ENCODE measurements at places on chromosomes 11 and 22. TPM values are rescaled to one million over a fixed set of nuclear protein-coding genes. Genes with fewer than 3 reads are reported as not detected.
A peak's percentile ranks its signal among the peaks of the same experiment; 100 is the strongest.

Gene ACTN3
- 0.22 TPM for polyA plus RNA-seq

Gene PIH1D2
- polyA plus RNA-seq = 1.6 TPM

Gene DDTL
- polyA plus RNA-seq = 11.2 TPM

GRCh38 chr11:110621826-110622225 lies 90.4 kb downstream of the ARHGAP20 start:
- H3K27me3 ChIP-seq = no peaks in the 10 kb centered on the region
- H3K4me3 ChIP-seq = no peak overlapping the region
- no peaks in the 10 kb centered on the region for H3K36me3 ChIP-seq
- H3K27ac ChIP-seq = no peak overlapping the region

GRCh38 chr11:32080361-32080980 lies 10.4 kb upstream of the RCN1 start:
- peaks cover 8% of the 10 kb centered on the region for H3K27me3 ChIP-seq
- no peak overlapping the region for H3K4me3 ChIP-seq
- H3K36me3 ChIP-seq = no peaks in the 10 kb centered on the region
- H3K4me1 ChIP-seq = no peaks in the 10 kb centered on the region
- DNase-seq = no peak

- no peaks in the 10 kb centered on the region for H3K27me3 ChIP-seq
- H3K36me3 ChIP-seq = peaks cover 62% of the 10 kb centered on the region
- H3K27ac ChIP-seq = no peak overlapping the region
- H3K4me3 ChIP-seq = peak overlapping the region; percentile 56
- no peak for DNase-seq
Measured at GRCh38 chr22:20117633-20118299, 740 bp upstream of the TRMT2A start.

- DNase-seq = no peak
- no peak overlapping the region for H3K27ac ChIP-seq
- H3K36me3 ChIP-seq = no peaks in the 10 kb centered on the region
- no peak overlapping the region for H3K4me3 ChIP-seq
Measured at GRCh38 chr22:45224988-45225731, 15.5 kb downstream of the KIAA0930 start.

DNA sequence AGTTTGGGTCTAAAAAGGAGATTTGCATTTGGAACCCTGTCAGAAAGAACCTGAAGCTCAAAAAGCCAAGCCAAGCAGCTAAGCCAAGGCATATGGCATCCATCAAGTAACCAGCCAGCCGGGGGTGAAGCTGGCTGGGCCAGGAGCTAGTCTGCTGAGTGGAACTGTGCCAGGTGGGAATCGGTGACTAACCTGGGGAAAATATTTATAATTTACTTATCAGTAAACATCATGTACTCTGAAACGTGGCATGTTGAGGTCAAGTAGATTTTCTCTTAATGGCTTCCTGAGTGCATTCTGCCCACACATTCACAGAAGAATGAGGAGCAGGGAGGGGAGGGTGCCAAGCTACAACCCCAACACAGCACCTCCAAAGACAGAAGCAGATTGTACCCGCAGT lies 70.5 kb upstream of the SESN3 start:
- no peak for DNase-seq
- H3K4me3 ChIP-seq = no peak overlapping the region
- no peaks in the 10 kb centered on the region for H3K27me3 ChIP-seq
- H3K27ac ChIP-seq = no peak overlapping the region
- no peaks in the 10 kb centered on the region for H3K36me3 ChIP-seq
